SK-N-SH (cell line): ENCODE measurements at places on chromosomes 5 and 9.

- H3K27ac ChIP-seq, result no peak overlapping the region
- no peaks in the 10 kb centered on the region; the same call in 1 of the 2 replicates for H3K27me3 ChIP-seq
- DNase-seq, result no peak
- H3K4me3 ChIP-seq, result no peak overlapping the region
- H3K36me3 ChIP-seq, result no peaks in the 10 kb centered on the region
- H3K4me1 ChIP-seq, result peaks cover 4% of the 10 kb centered on the region; the same call in 1 of the 2 replicates
Observed at GRCh38 chr5:6517510-6517909, 68.9 kb downstream of the UBE2QL1 start.

GRCh38 chr5:56314529-56314928 is 81.4 kb upstream of the ANKRD55 start:
- no peaks in the 10 kb centered on the region for H3K36me3 ChIP-seq
- H3K27me3 ChIP-seq, result no peaks in the 10 kb centered on the region
- peaks cover 26% of the 10 kb centered on the region for H3K4me1 ChIP-seq
- no peak overlapping the region for H3K27ac ChIP-seq
- no peak for DNase-seq

- no peaks in the 10 kb centered on the region for H3K27me3 ChIP-seq
- DNase-seq, result no peak
- H3K36me3 ChIP-seq, result peaks cover 7% of the 10 kb centered on the region; the same call in 1 of the 2 replicates
- peak overlapping the region; percentile 25; the same call in 1 of the 2 replicates for H3K27ac ChIP-seq
- no peaks in the 10 kb centered on the region for H3K4me1 ChIP-seq
Observed at GRCh38 chr9:128723352-128723865, 518 bp downstream of the ZDHHC12 start.

DNA sequence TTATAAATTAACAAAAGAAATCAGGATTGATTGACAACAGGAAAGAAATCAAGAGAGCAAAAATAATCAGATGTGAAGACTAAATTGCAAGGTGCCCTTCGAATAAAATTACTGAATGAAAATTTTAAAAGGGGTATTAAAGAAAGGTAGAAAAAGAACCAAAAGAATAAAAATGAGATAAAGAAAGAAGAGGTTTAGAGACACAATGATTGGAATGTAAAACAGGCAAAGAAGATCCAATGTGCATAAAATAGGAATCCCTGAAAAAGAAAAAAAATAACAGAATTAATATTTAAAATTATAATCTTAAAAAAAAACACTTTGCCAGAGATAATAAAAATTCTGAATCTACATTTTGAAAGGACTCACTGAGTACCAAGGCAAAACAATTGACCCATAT is 73.0 kb downstream of the AP3B1 start:
- no peak for DNase-seq
- no peak overlapping the region for H3K4me3 ChIP-seq
- H3K27me3 ChIP-seq, result no peaks in the 10 kb centered on the region
- H3K27ac ChIP-seq, result no peak overlapping the region
- H3K4me1 ChIP-seq, result no peaks in the 10 kb centered on the region

- peak; percentile 91 for DNase-seq
- peak within 1 kb of the TSS; percentile 94 for H3K27ac ChIP-seq
- H3K4me1 ChIP-seq, result peaks cover 35% of the 10 kb centered on the region
- peak within 1 kb of the TSS; percentile 86 for H3K4me3 ChIP-seq
Observed at GRCh38 chr9:13279284-13280141, at the start of gene MPDZ. MPDZ (minus strand) TSS chr9:13279692; CDS start chr9:13250315, 29,377 bp downstream.

- no peaks in the 10 kb centered on the region for H3K36me3 ChIP-seq
- no peak overlapping the region for H3K4me3 ChIP-seq
- no peaks in the 10 kb centered on the region for H3K27me3 ChIP-seq
Observed at GRCh38 chr5:43304525-43304924, 8.7 kb downstream of the HMGCS1 start.

GRCh38 chr5:172770374-172770674 is 671 bp downstream of the DUSP1 start:
- no peaks in the 10 kb centered on the region for H3K27me3 ChIP-seq
- DNase-seq, result no peak
- peak overlapping the region; percentile 93 for H3K4me3 ChIP-seq
- peak overlapping the region; percentile 100 for H3K27ac ChIP-seq
- peaks cover 23% of the 10 kb centered on the region for H3K4me1 ChIP-seq

DNA sequence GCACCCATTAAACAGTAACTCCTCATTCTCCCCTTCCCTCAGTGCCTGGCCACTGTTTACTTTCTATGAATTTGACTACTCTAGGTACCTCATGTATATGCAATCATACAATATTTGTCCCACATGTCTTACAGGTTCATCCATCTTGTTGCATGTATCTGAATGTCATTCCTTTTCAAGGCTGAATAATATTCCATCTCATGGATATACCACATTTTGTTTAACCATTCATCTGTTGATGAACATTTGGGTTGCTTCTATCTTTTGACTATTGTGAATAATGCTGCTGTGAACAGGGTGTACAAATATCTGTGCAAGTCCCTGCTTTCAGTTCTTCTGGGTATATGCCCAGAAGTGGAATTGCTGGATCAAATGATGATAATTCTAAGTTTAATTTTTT is 40.9 kb downstream of the INIP start:
- no peak overlapping the region for H3K27ac ChIP-seq
- H3K4me3 ChIP-seq, result no peak overlapping the region
- no peaks in the 10 kb centered on the region for H3K36me3 ChIP-seq
- no peak for DNase-seq
- no peaks in the 10 kb centered on the region for H3K4me1 ChIP-seq

DNA sequence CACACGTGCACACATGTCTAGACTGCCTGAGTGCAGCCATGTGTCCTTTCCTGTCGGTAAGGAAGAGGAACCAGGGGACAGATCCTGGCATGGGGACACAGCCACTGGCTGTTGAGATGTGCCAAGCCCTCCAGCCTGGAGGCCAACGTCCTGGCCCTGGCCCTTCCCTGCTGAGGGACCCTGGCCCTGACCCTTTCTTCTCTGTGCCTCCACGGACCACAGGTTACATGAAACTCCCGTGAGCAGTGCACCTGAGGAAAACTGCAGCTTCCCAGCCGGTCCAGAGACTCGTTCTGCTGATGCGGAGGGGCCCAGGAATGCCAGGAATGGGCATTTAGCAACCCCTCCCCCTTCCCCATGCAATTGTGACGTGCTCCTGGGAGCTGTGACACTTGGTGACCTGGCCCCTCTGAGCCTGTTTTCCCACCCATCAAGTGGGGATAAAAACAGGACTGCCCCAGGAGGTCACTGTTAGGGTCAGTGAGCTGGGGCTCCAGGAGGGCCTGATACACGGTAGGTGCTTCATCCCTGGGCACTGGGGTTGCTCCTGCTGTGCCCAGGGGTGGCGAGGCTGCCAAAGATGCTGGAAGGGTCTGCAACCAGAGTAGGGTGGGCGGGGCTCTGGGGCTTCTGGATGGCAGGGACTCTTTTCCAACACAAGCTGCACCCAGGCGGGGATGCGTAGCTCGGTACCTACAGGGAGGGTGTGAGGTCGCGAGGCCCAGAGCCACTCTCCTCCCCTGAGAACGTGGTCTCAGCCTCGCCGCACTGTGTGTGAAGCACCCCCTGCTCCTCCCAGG is 151.5 kb downstream of the C9orf50 start:
- no peaks in the 10 kb centered on the region for H3K36me3 ChIP-seq
- peaks cover 28% of the 10 kb centered on the region; the same call in 1 of the 2 replicates for H3K4me1 ChIP-seq
- no peak overlapping the region for H3K4me3 ChIP-seq
- H3K27me3 ChIP-seq, result no peaks in the 10 kb centered on the region
- no peak for DNase-seq

- no peak overlapping the region for H3K27ac ChIP-seq
- no peak for DNase-seq
- no peaks in the 10 kb centered on the region for H3K36me3 ChIP-seq
- H3K27me3 ChIP-seq, result peaks cover 30% of the 10 kb centered on the region; the same call in 1 of the 2 replicates
Observed at GRCh38 chr5:2381070-2381469, 370.4 kb downstream of the IRX2 start.

- H3K27ac ChIP-seq, result no peak overlapping the region
- H3K36me3 ChIP-seq, result peaks cover 12% of the 10 kb centered on the region
- H3K4me1 ChIP-seq, result no peaks in the 10 kb centered on the region; the same call in none of the 2 replicates
- H3K27me3 ChIP-seq, result no peaks in the 10 kb centered on the region
Observed at GRCh38 chr9:85640425-85640824, 101.3 kb downstream of the AGTPBP1 start.

DNA sequence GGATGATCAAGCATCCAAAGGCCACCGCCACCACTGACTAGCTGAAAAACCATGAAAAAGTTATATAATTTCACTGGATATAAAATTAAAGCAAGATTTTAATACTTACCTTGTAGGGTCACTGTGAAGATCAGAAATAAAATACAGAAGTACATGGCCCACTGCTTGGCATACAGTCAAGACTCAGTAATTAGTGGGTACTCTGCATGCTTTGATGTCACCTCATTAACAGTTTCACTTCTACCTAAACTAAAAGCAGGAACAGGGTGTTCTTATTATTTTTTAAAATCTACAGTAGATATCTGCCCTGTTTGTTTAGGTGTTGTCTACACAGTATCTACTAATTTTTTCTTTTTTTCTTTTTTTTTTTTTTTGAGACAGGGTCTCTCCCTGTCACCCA is 66.4 kb downstream of the NFIB start:
- H3K27ac ChIP-seq, result no peak overlapping the region
- DNase-seq, result no peak
- H3K27me3 ChIP-seq, result no peaks in the 10 kb centered on the region
- H3K4me1 ChIP-seq, result peaks cover 28% of the 10 kb centered on the region; the same call in 1 of the 2 replicates
- H3K4me3 ChIP-seq, result no peak overlapping the region

DNA sequence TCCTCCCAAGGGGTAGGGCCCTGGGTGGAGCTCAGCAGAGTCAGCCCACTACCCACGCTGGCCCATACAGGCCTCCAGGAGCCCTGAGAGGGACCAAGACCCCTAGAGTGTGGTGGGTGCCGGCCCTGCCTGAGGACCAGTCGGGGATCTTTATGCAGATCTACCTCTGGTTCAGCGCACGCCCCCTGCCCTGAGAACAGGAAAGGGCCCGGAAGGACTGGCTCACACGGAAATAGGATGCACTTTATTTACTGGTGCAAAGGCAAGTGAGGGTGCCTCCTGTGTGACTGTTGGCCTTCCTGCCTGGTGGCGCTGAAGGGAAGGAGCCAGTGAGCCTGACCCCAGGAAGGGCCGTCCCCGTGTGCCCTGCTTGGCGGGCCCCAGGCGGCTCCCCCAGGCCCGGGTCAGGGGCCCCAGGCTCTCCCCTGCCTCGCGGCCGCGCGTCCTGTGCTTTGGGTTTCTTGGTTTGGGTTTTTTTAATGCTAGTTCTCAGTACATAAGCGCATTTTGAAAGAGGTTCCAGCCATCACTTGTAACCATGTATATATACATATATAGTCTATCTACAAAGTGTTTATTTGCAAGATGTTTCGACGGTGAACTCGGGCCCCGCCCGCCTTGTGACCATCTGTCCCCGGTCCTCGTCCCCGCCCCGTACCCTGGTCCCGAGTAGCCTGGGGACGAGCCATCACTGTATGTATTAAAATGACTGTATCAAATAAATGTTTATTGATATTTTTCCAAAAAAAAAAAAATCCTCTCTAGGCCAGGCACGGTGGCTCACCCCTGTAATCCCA is 76.4 kb upstream of the ROR2 start:
- H3K36me3 ChIP-seq, result peaks cover 9% of the 10 kb centered on the region
- no peaks in the 10 kb centered on the region for H3K27me3 ChIP-seq
- no peak overlapping the region for H3K4me3 ChIP-seq
- DNase-seq, result no peak
- H3K4me1 ChIP-seq, result no peaks in the 10 kb centered on the region

DNA sequence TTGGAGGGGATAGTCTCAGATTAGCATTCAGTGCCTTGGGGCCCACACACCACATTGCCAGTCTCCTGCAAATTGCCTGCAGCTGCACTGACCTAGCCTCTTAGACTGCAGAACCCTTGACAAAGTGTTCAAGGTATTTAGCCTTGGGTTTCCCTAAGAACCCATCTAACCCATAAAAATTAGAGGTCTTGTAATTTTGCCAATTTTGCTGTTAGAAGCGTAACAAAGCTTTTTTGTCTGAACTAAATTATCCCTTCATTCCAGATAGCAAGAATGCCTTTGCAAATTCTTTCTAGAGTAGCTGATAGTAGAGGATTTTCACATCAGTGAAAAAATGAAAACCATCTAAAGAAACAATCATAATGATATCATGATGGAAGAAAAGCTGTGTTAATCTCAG is 74.0 kb upstream of the CCNG1 start:
- no peaks in the 10 kb centered on the region for H3K36me3 ChIP-seq
- no peak overlapping the region for H3K4me3 ChIP-seq
- no peak overlapping the region for H3K27ac ChIP-seq
- DNase-seq, result peak; percentile 55
- no peaks in the 10 kb centered on the region for H3K27me3 ChIP-seq
- H3K4me1 ChIP-seq, result peaks cover 3% of the 10 kb centered on the region

GRCh38 chr5:83917261-83917908 is 196.7 kb upstream of the HAPLN1 start:
- DNase-seq, result peak; percentile 11
- H3K27ac ChIP-seq, result peak overlapping the region; percentile 99
- H3K4me3 ChIP-seq, result no peak overlapping the region
- peaks cover 43% of the 10 kb centered on the region for H3K4me1 ChIP-seq

- no peaks in the 10 kb centered on the region for H3K27me3 ChIP-seq
- no peaks in the 10 kb centered on the region for H3K4me1 ChIP-seq
- H3K27ac ChIP-seq, result no peak overlapping the region
- no peak overlapping the region for H3K4me3 ChIP-seq
Observed at GRCh38 chr5:147985608-147986007, 78.2 kb upstream of the SPINK5 start.

DNA sequence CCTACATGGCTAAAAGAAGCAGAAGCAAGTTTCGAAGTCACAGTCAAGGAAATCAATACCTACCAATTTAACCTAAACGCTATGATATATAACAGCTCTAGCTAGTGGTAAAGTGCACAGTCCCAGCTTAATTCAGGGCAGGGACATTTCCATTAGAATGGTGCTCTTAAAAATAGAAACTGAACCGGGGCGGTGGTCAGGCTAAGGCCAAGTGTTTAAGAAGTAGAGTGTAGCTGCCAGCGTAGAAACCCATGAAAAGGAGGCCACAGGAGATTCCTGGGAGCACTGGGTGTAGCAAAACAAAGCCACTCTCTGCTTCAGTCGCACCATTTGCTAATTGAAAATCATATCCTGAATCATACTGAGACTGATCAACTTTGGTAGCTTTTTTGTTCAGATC is 28.8 kb downstream of the PPIC start:
- no peaks in the 10 kb centered on the region for H3K27me3 ChIP-seq
- no peak overlapping the region for H3K4me3 ChIP-seq
- no peaks in the 10 kb centered on the region for H3K36me3 ChIP-seq
- no peak overlapping the region for H3K27ac ChIP-seq

DNA sequence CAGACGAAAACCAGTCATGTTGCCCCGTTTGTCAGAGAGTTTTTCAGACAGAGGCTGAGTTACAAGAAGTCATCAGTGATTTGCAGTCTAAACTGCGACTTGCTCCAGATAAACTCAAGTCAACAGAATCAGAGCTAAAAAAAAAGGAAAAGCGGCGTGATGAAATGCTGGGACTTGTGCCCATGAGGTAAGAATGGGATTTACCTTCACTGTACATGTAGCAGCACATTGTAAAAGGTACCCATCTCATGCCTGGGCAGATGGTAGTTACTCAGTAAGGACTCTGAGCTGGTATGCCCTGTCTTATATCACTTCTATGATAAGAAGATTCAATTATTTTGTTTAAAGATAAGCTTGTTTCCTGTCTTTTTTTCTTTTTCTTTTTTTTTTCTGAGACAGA is 38.8 kb downstream of the RAD50 start:
- no peaks in the 10 kb centered on the region for H3K27me3 ChIP-seq
- DNase-seq, result no peak
- H3K27ac ChIP-seq, result no peak overlapping the region
- H3K4me1 ChIP-seq, result no peaks in the 10 kb centered on the region; the same call in 1 of the 2 replicates
- H3K4me3 ChIP-seq, result no peak overlapping the region

GRCh38 chr9:37436540-37436939 is 14.0 kb downstream of the GRHPR start:
- H3K27ac ChIP-seq, result no peak overlapping the region
- no peaks in the 10 kb centered on the region for H3K4me1 ChIP-seq
- no peak for DNase-seq
- H3K36me3 ChIP-seq, result peaks cover 61% of the 10 kb centered on the region
